ENCODE measurements at places on chromosomes 11 and 22.

DNA sequence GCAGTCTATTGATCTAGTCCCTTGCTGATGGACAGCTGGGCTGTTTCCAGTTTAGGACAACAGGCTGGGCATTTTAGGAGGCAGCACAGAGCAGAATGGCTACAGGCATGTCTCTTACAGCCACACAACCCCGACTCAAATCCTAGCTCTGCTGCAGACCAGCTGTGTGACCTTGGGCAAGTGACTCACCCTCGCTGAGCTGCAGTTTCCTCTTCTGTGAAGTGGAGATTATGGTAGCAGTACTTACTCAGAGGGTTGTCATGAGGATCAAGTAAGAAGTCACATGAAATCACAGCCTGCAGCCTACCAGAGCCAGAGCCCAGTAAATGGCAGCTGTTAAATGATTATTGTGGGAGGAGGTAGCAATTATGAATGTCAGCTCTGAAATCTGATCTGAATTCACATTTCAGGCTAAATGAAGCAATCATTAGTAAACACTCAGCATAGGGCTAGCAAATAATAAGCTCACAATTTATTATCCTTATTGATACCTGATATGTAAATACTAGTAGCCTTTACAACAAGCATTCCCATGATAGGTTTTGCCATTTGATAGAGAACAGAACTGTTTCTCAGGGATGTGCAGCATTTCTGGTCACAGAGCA, 58.9 kb downstream of the MYEOV start:
- DNase-seq, result peak; percentile 40

DNA sequence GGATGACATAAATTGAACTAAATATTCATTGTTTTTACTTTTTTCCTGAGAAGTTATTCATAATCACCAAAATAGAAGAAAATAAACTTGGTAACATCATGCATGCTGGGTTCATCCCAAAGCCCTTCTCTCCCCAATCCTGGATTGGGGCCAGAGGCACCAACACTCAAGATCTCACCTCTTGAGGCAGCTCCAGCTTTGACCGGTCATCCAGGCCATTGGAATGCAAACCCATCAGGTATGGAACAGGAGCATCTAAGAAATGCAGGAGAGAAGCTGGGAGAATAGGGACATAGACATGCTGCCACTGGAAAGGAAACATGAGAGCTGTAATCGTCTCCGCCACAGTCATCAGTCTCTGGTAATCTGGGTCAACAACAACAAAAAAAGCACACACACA, 71.8 kb downstream of the DENND5A start:
- DNase-seq, result no peak

GRCh38 chr22:38474003-38474607, 6.2 kb downstream of the KDELR3 start:
- DNase-seq, result no peak

GRCh38 chr11:94675239-94675638, 92.9 kb upstream of the AMOTL1 start:
- no peak for DNase-seq

- no peak for DNase-seq
Observed at GRCh38 chr11:61155741-61156140, 5.5 kb downstream of the VPS37C start.

GRCh38 chr11:41010361-41011050, 448.9 kb downstream of the LRRC4C start:
- no peak for DNase-seq

DNA sequence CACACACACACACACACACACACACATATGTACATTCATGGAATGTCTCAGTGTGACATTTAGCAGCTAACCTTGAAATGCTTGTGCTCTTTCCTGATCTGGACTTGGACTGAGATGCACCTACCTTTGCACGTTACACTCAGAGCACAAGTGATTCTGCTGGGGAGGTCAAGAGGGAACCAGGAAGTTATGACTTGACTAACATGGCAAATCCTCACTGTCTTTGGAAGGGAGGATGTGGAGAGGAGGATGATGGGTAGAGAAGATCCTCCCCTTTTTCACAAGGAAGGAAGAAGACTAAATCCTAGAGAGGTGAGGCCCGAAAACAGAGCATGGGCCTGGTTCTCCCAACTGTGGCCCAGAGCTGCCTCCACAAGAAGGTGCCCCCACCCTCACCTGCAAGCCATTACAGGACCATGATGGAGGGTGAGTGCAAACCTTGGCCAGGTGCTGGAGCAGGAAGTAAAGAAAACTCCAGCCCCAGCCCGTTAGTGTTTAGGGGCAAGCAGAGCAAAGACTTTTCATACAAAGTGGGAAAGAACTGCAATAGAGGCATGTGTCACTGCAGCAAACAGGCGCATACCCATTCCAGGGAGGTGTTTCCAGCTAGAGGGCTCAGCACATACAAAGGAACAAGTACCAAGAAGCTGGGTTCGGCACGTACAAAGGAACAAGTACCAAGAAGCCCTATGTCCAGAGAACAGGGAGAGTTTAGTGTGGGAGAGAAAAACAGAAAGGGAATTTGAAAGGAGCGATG, 26.4 kb downstream of the SCN4B start:
- no peak for DNase-seq
